CD4-positive, alpha-beta T cell treated with Interleukin-6 at 100 ng/mL for 8 hours (primary cell): ENCODE measurements at places on chromosomes 11 and 22.
A peak's percentile ranks its signal among the peaks of the same experiment; 100 is the strongest.

- DNase-seq = no peak
Observed at GRCh38 chr11:64014356-64014755, 21.4 kb upstream of the FLRT1 start.

DNA sequence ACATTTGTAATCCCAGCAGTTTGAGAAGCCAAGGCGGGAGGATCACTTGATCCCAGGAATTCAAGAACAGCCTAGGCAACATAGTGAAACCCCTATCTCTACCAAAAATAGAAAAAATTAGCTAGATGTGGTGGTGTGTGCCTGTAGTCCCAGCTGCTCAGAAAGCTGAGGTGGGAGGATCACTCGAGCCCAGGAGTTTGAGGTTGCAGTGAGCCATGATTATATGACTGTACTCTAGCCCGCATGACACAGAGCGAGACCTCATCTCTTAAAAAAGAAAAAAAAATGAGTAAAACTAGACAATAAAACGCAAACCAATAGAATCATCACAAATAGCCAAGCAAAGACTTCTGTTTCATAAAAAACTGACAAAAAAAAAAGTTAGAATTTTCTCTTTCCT lies 21.8 kb downstream of the NUCB2 start:
- no peak for DNase-seq

- DNase-seq = no peak
Observed at GRCh38 chr22:32561163-32561562, 86.6 kb downstream of the FBXO7 start.

DNA sequence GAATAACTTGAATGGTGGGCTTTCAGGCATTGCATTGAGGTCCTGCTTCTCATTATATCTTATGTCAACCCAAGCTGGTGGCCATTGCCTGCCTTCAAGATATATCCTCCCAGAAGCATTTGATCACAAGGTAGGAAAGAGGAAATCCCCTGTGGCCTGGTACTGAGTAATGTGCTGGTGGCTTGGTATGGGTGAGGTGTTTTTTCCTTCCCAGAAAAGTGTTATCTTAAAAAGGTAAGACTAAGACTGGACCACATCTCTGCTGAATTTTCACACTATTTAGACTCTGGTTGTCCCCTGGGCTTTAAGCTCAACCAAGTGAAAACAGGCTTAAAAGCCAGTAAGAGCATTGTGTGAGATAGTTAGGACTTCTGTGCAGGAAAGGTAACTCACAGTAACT lies 3.7 kb downstream of the INSC start:
- DNase-seq = no peak

- DNase-seq = no peak
Observed at GRCh38 chr11:83294208-83294607, 8.0 kb upstream of the CCDC90B start.

DNA sequence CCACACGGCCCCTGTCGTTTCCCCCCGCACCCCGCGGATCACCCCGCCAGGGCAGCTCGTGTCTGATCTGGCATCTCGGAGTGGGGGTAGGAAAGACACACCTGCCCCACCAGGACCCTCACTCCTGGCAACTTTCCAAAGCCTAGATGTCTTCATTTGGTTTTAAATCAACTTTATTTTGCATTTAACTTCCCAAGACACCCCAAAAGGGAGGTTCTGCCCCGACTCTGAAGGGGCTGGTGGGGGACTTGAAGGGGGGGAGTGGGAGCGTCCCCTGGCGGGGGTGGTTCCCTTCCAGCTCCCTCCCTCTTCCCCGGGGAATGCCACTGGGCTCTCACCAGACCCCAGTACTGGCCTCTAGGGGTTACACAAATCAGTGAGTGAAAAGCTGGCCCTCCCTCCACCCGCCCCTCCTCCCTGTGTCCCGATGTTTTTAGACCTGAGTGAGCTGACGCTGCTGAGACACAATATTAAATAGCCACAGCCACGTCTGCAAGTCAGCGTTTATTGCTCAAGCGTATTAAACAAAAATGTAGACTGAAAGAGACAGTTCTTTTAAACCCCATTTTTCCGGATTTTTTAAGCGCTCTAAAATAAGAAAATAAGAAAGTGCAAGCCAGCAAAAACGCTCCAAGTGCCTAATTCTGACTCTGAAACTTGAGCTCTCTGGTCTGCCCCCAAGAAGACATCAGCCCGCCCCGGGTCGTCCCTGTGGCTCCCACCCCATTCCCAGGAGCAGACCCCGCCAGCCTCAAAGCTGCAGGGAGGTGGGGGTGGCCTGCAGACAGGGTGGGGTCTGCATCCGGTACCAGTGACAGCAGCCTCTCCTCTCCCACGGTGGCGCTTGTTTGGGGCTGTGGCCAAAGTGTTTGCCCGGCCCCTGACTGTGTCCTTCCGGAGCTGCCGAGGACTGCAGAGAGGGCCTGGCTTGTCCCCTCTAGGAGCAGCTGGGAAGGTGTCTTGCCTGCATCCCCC lies 1.1 kb upstream of the TTLL8 start:
- no peak for DNase-seq

- no peak for DNase-seq
Observed at GRCh38 chr11:68792400-68792966, 41.2 kb upstream of the TESMIN start.

GRCh38 chr11:86070142-86071056 lies 1.5 kb upstream of the PICALM start:
- DNase-seq = no peak

DNA sequence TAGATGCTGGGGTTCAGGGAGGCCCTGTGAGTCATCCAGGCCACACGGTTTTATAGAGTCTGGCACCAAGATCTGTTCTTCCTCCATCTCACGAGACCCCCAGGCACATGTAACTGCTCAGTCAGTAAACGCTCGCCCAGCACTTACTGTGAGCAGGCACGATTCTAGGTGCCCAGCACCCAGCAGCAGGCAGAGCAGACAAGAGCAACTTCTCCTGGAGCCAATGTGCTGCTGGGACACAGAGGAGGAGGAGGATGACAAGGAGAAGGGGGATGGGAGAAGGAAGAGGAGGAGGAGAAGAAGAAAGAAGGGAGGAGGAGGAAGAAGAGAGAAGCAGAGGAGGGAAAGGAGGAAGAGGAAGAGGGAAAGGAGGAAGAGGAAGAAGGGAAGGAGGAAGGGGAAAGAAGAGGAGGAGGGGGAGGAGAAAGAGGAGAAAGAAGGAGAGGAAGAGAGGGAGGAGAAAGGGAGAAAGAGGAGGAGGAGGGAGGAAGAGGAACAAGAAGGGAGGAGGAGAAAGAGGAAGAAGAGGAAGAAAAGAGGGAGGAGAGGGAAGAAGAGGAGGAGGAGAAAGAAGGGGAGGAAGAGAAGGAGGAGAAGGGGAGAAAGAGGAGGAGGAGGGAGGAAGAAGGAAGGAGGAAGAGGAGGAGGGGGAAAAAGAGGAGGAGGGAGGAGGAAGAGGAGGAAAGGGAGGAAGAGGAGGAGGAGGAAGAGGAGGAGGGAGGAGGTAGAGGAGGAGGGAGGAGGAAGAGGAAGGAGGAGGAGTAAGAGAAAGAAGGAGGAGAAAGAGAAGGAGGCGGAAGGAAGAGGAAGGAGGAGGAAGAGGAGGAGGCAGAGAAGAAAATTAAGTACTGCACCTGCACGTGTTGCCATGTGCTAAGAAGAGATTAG lies 77.6 kb upstream of the RTL6 start:
- no peak for DNase-seq

GRCh38 chr22:38462960-38463784 lies 4.7 kb upstream of the KDELR3 start:
- no peak for DNase-seq

GRCh38 chr22:48299124-48299523 lies 1528.5 kb downstream of the BRD1 start:
- no peak for DNase-seq

- no peak for DNase-seq
Observed at GRCh38 chr11:11230802-11231562, 122.1 kb downstream of the CSNK2A3 start.

GRCh38 chr11:94740083-94741021 lies 27.8 kb upstream of the AMOTL1 start:
- no peak for DNase-seq

DNA sequence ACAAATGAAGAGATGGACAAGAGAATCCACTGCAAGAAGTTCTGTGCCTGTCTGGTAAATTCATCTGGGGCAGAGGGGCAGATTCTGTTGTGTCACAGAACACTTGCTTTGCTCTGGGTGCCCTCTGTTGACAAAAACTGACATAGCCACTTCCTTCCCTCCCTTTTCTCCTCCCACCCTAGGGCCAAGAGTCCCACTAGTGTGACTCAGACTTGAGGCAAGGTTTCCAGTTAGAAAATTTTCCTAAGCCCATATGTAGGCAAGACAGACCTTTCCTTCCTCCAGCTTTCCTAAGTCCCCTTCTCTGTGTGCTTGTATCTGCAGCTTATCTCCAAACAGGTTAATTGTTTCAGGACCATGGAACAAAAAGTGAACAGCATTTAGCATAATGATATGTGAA lies 106.8 kb downstream of the RBFOX2 start:
- DNase-seq = peak; percentile 28
